ENCODE measurements at places on chromosomes 1 and 21. TPM values are rescaled to one million over a fixed set of nuclear protein-coding genes. Genes with fewer than 3 reads are reported as not detected.
A peak's percentile ranks its signal among the peaks of the same experiment; 100 is the strongest.

The GSTM3 gene
- 2.8 TPM for total RNA-seq

DNA sequence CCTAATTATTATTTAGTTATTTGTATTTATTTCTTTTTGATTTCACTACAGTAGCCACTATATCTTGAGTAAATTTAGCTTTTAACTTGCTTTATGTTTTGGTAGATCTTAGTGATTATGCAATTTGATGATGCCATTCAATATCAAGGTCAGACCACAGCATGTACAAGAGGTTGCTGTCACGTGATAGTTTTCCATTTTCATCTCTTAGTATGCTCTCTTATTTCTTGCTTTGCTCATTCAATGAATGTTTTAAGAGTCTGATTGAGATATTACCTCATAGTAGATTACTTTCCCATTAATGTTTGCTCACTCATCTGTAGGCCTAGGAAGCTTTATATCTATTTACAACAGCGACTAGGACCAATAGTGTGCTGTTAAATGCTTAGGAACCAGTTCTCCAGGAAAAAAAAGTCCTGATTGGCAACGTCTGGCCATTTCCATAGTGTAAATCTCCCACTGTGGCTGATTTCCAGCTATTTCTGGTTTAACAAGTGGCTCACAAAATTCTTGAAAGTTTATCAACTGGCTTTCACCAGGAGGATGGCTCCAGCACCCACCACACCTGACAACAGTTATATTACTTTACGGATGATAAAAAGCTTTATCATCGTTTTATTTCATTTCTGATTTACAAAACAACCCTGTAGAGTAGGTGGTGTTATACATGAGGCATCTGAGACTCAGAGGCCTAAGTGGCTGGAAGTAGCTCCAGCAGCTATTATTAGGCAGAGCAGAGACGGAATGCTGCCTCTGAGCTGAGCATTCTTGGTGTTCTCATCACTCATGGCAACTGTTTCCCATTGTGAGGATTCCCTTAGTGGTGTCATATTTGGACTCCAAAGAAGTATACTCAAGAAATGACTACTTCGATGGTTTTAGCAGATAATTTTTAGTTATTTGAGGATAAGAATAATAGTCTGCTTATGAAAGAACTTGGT, 235.2 kb downstream of the DISC1 start:
- H3K27me3 ChIP-seq: no peaks in the 10 kb centered on the region
- no peak overlapping the region for H3K4me3 ChIP-seq
- no peaks in the 10 kb centered on the region for H3K4me1 ChIP-seq
- no peak for DNase-seq

DNA sequence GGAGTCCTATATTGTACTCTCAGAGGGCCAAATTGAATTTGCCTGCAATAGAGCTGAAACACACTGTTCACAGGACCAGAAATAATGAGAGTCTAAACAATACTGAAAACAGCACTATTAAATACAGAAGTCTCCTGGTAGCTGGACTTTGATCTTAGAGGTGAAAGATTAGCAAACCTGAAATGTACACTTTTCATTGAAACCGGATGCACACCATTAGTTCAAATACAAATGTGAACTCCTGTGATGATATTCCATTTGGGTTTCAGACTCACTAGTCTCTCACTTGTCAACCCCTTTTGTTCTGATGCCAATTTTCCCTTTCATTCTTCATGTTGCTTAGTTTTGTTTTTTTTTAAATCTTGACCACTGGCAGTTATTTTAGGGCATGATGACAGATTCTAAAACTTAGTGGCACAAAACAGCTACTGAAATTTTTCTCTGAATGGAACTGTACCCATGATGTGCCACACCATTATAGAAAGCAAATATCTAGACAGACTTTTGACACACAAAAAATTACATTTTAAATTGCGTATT, 5.9 kb upstream of the TNFSF4 start:
- DNase-seq: no peak
- H3K4me1 ChIP-seq: no peaks in the 10 kb centered on the region
- no peaks in the 10 kb centered on the region for H3K36me3 ChIP-seq
- H3K27me3 ChIP-seq: no peaks in the 10 kb centered on the region
- H3K27ac ChIP-seq: no peak overlapping the region

The TMEM125 gene
- total RNA-seq: not detected

The AADACL3 gene
- not detected for total RNA-seq

The PAX7 gene
- not detected for total RNA-seq

GRCh38 chr1:5532811-5533210, 459.4 kb downstream of the NPHP4 start:
- H3K4me3 ChIP-seq: no peak overlapping the region
- H3K36me3 ChIP-seq: no peaks in the 10 kb centered on the region
- H3K27ac ChIP-seq: no peak overlapping the region
- H3K27me3 ChIP-seq: no peaks in the 10 kb centered on the region
- no peaks in the 10 kb centered on the region for H3K4me1 ChIP-seq
- DNase-seq: no peak

DNA sequence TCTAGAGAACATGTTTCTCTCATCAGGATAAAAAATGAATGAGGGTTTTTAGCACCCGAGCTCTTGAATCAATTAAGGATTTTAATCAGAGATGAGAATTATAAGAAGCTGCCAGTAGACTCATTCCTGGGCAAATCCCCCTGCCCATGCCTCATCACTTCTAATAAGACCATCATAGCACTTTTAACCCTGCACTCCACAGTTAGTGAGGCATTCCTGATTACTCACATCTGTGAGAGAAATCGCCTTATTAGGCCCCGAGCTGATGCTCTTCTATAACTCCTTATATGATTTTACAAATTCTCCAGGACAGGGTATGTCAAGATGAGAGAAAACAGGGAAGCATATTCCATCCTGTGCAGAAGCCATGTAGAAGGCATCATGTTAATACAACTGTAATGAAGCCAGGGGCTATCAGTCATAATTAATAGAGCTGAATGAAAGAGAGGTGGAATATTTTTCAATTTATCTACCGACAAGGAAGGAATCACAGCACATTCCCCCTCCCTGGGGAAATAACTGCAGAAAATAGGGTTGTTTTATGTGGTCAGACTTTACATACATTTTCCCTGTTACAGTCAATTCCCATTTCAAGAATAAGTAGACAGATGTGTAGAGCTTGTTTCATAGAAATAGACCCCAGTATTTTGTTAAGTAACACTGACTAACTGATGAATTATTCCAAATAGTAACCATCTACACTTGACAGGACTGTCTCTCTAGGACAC, 272.7 kb downstream of the HHIPL2 start:
- no peaks in the 10 kb centered on the region for H3K27me3 ChIP-seq
- no peak for DNase-seq
- H3K36me3 ChIP-seq: no peaks in the 10 kb centered on the region
- no peak overlapping the region for H3K4me3 ChIP-seq
- no peaks in the 10 kb centered on the region for H3K4me1 ChIP-seq

GRCh38 chr1:93114391-93114790, 35.3 kb downstream of the MTF2 start:
- no peak overlapping the region for H3K4me3 ChIP-seq
- H3K36me3 ChIP-seq: peaks cover 2% of the 10 kb centered on the region
- DNase-seq: no peak
- H3K4me1 ChIP-seq: no peaks in the 10 kb centered on the region
- H3K27me3 ChIP-seq: no peaks in the 10 kb centered on the region

GRCh38 chr1:94456736-94457135, 38.5 kb downstream of the ABCD3 start:
- H3K27me3 ChIP-seq: no peaks in the 10 kb centered on the region
- no peak for DNase-seq
- H3K36me3 ChIP-seq: no peaks in the 10 kb centered on the region
- no peak overlapping the region for H3K4me3 ChIP-seq

GRCh38 chr1:229204921-229205777, 65.8 kb upstream of the RAB4A start:
- no peaks in the 10 kb centered on the region for H3K36me3 ChIP-seq
- no peak overlapping the region for H3K27ac ChIP-seq
- no peak overlapping the region for H3K4me3 ChIP-seq
- no peak for DNase-seq
- H3K27me3 ChIP-seq: no peaks in the 10 kb centered on the region
- peaks cover under 1% of the 10 kb centered on the region for H3K4me1 ChIP-seq

The LCA5L gene
- total RNA-seq: 0.62 TPM

GRCh38 chr1:70093250-70093975, 112.0 kb downstream of the LRRC40 start:
- no peaks in the 10 kb centered on the region for H3K4me1 ChIP-seq
- H3K27ac ChIP-seq: no peak overlapping the region
- H3K27me3 ChIP-seq: no peaks in the 10 kb centered on the region
- no peaks in the 10 kb centered on the region for H3K36me3 ChIP-seq
- no peak for DNase-seq

DNA sequence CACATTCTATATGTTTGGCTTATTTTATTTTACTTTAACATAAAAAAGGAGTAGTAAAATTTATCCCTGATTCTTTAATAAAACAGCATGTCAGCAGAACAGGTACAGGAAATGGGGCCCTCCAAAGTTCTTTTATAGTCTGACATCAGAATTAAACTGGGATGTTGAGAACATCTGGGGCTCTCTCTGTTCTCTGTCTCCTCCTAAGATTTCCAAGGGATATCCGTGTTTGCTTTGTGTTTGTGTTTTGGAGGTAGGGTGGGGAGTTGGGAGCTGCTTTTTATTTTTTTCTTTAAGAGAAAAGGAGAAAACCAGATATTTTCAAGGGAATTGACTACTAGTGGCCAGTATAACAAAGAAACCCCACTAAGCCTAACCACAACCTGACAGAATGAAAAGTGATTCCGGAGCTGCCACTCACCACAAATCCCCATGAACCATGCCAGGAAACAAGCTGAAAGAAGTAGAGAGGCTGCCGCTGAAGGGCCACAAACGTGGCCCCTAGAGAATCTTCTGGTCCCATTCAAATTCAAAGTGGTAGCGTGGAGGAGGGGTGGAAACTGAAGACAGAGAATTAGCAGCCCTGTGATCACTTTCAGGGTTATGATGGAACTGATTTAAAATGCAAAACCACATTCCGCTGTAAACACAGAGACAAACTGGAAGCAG, 369.6 kb upstream of the ADGRL2 start:
- H3K4me3 ChIP-seq: no peak overlapping the region
- no peak for DNase-seq
- no peaks in the 10 kb centered on the region for H3K27me3 ChIP-seq
- H3K27ac ChIP-seq: no peak overlapping the region
- H3K36me3 ChIP-seq: no peaks in the 10 kb centered on the region

The MSH4 gene
- 1.7 TPM for total RNA-seq

GRCh38 chr1:201072149-201072548, 40.1 kb downstream of the CACNA1S start:
- no peaks in the 10 kb centered on the region for H3K36me3 ChIP-seq
- no peaks in the 10 kb centered on the region for H3K27me3 ChIP-seq
- DNase-seq: no peak
- no peaks in the 10 kb centered on the region for H3K4me1 ChIP-seq
- H3K4me3 ChIP-seq: no peak overlapping the region

The FTCD gene
- total RNA-seq: 1.4 TPM

GRCh38 chr1:118188411-118188810, 3.4 kb upstream of the SPAG17 start:
- H3K4me3 ChIP-seq: no peak overlapping the region
- no peak overlapping the region for H3K27ac ChIP-seq
- no peaks in the 10 kb centered on the region for H3K36me3 ChIP-seq
- no peaks in the 10 kb centered on the region for H3K4me1 ChIP-seq
- no peaks in the 10 kb centered on the region for H3K27me3 ChIP-seq

The ADAMTS4 gene
- 0.05 TPM for total RNA-seq

- no peaks in the 10 kb centered on the region for H3K27me3 ChIP-seq
- DNase-seq: no peak
- H3K27ac ChIP-seq: no peak overlapping the region
- H3K36me3 ChIP-seq: no peaks in the 10 kb centered on the region
- peaks cover 5% of the 10 kb centered on the region for H3K4me1 ChIP-seq
- no peak overlapping the region for H3K4me3 ChIP-seq
These were observed 256.4 kb upstream of the FGGY start for GRCh38 chr1:59040486-59040885.

DNA sequence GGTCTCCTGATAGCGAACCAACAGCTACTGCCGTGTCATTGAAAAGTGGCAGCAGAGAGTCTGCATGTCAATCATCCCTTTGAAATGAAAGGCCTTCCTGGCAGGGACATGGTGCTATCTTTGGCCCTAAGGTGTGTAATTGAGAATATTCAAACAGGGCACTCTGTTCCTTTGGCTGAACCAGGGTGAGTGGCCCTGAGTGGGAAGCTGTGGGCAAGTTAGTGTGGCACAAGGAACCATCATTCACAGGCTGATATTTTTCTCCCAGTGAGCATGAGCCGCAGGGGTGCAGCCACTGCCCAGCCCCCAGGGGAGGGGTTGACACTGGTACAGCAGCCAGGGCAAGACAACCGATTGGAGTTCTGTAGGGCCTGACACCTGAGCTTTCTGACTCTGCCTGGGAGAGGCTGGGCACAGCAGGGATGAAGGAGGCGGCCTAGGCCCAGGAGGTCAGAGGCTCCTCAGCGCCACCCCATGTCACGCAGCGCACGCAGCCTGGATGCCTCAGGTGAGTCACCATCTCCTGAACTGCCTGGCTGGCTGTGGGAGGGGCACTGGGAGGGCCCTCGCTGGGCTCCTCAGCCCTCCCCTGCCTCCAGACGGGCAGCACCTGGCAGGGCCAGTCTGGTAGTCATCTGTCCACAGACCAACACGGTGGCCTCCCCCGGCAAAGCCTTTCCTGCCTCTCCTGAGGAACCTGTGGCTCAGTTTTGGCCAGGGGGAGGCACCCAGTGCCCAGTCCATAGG, 13.2 kb downstream of the QSOX1 start:
- H3K27me3 ChIP-seq: no peaks in the 10 kb centered on the region
- no peak overlapping the region for H3K27ac ChIP-seq
- DNase-seq: no peak
- H3K36me3 ChIP-seq: peaks cover 6% of the 10 kb centered on the region

DNA sequence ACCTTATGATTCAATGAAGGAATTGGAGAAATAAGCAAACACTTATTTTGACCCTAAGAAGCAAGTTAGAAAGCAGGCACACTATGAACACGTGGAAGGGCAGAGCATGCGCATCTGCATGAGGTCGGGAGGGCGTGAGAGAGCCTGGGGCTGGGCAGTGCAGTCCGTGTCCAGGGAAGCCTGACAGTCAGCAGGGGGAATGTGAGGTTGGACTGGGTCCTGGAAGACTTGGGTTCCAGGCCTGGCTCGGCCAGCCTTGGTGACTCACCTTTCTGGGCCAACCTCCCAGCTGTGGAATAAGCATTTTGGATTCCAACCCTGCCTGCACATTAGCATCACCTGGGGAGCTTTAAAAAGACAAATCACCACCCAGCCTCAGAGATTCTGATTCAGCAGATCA, 26.6 kb upstream of the LMX1A start:
- no peaks in the 10 kb centered on the region for H3K36me3 ChIP-seq
- no peak overlapping the region for H3K4me3 ChIP-seq
- DNase-seq: no peak
- no peaks in the 10 kb centered on the region for H3K27me3 ChIP-seq

GRCh38 chr1:116737855-116738321, 16.3 kb upstream of the CD2 start:
- DNase-seq: no peak
- H3K4me3 ChIP-seq: no peak overlapping the region
- no peaks in the 10 kb centered on the region for H3K36me3 ChIP-seq
- peaks cover 24% of the 10 kb centered on the region for H3K4me1 ChIP-seq

GRCh38 chr1:155254714-155255242, 505 bp downstream of the ENTREP3 start:
- peak overlapping the region; percentile 79 for H3K4me3 ChIP-seq
- no peaks in the 10 kb centered on the region for H3K27me3 ChIP-seq
- no peak overlapping the region for H3K27ac ChIP-seq
- H3K36me3 ChIP-seq: peaks cover 23% of the 10 kb centered on the region

The CD5L gene
- 0.17 TPM for total RNA-seq

All from B cell (primary cell).